ENCODE measurements at places on chromosomes 3 and 15.

- DNase-seq, result no peak
Observed at GRCh38 chr3:186963636-186964035, 33.3 kb downstream of the ST6GAL1 start.

GRCh38 chr15:92595506-92596381 lies 59.8 kb downstream of the FAM174B start:
- DNase-seq, result no peak

GRCh38 chr3:114361391-114361790 lies 67.6 kb downstream of the TIGIT start:
- no peak for DNase-seq

- DNase-seq, result no peak
Observed at GRCh38 chr3:15342246-15342645, 9.9 kb upstream of the SH3BP5 start.

DNA sequence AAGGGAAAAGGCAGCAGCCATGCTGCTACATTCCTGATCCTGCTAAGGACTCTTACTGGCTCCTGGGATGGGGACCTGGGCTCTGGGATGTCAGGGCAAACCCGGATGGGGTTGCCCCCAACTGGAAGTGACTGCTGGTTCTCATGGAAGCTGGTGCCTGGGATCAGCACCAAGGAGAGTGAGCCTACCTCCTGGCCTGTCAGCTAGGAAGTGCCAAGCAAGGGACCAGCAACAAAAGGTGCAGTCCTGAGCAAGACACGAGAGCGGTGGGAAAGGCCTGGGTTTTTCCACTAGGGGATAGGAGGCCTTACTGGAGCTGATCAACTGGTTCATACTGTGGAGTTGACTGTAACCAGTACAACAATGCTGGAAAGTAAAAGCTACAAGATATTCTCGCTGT lies 47.9 kb upstream of the SYNM start:
- DNase-seq, result no peak

DNA sequence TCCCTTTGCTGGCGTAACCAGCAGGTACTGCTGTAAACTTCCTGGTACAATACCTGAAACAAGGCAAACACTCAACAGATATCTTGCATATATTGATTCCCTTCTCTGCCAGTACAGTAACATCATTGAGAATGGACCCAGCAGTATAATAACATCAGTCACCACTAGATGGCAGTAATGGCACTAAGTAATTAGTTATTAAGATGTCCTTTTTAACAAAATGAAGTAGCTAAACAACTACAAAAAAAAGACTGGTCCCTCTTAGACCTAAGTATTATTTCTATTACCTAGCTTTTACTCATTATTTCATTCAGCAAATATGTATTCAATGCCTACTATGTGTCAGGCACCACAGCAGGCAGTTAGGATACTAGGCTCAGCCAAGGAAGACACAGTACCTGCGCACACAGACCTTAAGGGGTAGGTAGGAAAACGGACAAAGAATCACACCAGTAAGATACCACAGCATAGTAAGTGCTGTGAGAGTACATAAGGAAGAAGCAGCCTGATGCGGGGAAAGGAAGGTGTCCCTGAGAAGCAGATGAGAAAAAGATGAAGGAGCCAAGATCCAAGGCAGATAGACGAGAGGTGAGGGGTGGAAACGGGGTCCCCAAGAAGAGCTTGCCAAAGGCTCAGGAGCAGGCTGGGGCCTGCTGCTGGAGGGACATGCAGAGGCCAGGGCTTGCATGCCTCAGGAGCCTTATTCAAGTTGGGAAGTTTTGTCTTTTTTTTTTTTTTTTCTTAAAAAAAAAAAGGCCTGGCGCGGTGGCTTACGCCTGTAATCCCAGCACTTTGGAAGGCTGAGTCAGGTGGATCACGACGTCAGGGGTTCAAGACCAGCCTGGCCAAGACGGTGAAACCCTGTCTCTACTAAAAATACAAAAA lies 102.7 kb upstream of the CHD2 start:
- DNase-seq, result peak; percentile 74

- no peak for DNase-seq
Observed at GRCh38 chr15:39194106-39194830, 386.6 kb upstream of the THBS1 start.

DNA sequence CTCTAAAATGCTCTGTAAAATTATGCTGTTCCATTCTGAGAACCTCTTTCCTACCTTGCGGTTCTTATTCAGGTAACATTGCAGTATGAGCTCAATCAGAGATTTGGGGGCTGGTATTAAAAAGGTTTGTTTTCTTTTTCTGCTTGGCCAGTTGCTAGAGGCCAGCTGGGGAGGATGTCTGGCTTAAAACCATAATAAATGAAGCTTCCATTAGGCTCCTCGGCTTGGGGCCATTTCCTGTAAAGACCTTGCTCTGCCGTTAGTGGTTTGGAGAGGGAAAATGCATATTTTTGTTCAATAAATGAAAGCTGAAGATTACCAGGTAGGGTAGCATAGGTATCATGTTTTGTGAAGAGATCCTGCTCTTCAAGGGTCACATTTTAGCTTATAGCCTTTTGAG lies 55.2 kb downstream of the MCTP2 start:
- DNase-seq, result no peak

- no peak for DNase-seq
Observed at GRCh38 chr3:13839726-13840340, 40.0 kb downstream of the WNT7A start.

DNA sequence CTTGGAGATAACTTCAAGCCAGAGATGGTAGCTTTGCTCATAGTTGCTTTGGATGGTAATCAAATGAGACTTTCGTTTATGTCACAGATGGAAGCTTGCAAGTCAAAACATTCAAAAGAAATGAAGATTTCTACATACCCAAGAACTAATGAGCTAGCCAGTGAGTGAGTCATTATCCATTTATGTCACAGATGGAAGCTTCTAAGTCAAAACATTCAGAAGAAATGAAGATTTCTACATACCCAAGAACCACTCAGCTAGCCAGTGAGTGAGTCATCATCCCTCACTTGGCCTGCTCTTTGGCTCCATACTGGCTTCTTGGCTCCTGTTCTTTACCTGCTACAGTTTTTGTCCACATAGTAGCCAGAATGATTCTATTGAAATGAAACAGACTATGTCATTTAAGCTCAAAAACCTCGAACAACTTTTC lies 559.8 kb upstream of the CBLB start:
- peak; percentile 20 for DNase-seq

DNA sequence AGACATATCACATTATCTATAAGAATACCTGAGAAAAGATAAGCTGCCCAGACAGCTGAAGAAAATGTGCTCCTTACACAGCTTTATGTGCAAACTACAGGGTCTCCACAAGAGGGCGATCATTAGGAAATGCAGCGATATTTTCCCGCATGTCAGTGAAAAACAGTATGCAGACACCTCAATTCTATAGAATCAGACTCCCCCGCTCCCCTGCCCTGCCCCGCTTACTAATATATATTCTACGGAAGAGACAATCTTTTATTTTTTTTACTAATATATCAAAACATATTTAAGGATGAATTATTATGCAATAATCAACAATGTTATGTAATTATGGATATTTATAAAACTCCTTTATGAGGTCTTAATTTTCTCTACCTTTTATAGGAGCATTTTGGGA lies 681.3 kb downstream of the ROBO1 start:
- peak; percentile 12 for DNase-seq

DNA sequence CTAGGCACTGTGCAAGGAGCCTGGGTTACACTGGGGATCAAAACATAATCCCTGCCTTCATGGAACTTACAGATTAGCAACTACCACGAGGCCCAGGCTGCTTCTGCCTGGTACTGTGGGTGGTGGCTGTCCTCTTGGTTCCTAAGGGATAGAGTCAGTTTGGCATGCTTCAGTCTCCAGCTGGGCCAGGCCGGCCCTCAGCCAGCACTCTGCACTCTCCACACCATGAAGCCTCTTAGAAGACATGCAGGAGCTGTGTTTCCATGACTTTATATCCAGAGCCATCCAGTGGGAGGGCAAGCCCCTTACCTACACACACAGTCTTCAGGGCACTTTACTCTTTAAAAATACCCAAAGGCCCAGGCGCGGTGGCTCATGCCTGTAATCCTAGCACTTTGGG lies 54.4 kb downstream of the ATP1B3 start:
- no peak for DNase-seq

DNA sequence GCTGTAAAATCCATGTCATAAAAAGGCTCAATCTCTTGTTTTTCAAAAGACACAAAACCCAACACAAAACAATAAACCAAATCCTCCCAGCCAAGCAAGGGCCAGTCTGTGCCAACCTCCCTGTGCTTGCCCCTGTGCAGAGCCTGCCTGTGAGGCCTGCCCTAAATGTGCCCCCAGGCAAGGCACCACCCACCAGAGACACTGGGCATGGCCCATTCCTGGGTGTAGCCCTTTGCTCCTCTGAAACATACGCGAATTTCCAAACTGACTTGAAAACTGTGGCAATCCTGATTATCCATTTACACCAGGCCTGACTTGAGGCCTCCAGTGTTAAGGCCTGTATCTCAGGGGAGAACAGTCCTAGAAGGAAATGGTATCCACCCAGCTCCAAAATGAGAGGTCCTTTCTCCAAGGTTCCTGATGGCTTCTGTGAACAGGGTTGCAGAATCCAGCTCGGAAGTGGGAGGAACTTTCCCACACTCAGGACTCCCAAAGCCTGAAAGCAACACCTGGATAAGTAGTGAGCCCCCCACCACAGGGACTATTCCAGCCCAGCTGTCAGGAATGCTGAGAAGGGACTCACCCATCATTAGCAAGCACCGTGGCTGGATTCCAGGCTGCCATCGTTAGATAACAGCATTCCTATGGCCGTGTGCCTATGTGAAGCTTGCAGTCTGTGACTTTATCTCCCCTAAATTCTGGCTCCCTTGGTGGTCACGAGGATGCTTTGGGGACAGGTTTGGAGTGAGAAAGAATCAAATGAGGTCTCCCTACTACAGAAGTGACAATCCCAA lies 61.8 kb downstream of the CACNA2D2 start:
- no peak for DNase-seq

- DNase-seq, result no peak
Observed at GRCh38 chr3:113039546-113039945, 48.8 kb downstream of the GTPBP8 start.

DNA sequence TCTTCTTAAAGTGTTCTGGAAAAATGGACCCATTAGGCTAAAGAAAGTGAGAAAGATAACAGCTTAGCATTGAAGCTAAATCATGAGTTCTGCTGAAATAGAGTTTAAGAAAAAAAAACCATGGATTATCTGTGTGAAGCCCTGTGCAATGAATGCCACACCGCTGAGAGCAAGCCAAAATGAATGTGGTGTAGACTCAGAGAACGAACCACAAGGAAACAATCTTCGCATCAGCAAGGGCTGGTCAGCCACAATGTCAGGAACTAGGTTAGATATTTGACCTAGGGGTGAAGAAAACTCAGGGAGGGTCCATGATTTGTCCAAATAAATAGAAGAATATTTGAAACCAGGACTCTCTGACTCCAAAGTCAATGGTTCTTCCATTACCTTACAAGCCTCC lies 91.4 kb upstream of the MEX3B start:
- DNase-seq, result no peak

DNA sequence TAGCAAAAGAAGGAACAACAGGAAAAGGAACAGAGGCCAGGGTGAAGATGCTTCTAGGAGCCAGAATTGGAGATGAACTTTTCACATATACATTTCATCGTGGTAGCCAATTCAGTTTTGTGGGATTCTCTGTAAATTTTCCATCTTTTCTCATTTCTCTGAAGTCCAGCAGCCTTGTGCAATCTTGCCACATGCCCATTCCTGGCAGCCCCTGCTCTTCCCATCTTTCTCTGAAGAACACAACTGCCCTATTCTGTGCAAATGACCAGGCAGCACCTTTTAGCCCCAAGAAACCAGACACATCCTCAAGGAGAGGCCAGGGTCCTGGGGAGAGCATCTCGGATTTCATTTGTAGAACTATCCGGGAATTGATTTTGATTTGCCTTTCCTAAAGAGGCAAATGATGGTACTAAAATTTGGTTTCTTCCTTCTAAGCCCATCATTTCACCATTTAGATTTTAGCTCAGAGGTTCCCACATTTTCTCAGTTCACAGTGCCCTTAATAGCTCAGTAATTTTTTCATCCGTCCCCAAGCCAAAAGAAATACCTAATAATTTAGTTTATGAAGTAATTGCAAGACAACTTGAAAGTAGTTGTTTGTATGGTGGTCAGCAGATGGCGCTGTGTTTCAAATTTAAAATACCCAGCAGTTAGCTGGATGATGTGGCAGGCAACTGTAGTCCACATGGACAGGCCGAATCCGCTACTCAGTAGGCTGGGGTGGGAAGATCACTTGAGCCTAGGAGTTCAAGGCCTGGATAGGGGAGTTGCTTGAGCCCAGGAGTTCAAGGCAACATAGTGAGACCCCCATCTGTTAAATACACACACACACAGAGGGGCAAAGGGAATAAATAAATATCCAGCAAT lies 61.3 kb upstream of the ACKR4 start:
- DNase-seq, result peak; percentile 18

DNA sequence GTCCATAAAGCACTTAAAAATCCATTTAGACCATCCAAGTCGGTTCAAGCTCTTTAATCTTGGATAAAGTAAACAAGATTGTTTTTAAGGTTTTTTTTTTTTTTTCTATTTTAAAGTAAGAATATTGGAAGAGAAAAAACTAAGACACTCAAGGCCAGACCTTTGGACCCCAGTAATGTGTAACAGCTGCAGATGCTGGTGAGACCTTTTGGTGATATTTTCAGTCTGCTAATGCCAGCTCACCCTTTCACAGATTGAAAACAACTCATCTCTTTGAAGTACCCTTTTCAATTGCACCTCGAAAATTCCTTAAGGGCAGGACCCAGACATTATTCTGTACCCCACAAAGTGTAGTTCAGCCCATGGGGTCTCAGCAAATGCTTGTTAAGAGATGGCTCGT lies 260.7 kb upstream of the CTNNB1 start:
- DNase-seq, result no peak

DNA sequence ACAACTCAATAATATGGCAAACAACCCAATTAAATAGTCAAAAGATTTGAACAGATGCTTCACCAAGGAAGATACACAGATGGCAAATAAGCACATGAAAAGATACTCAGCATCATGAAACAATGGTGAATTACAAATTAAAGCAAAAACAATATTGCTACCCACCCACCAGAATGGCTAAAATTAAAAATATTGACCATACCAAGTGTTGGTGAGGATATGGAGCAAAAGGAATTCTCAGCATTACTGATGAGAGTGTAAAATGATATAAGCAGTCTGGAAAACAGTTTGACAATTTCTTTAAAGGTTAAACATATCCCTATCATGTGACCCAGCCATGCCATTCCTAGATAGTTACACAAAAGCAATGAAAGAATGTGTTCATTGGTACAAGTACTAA lies 5.7 kb upstream of the PXYLP1 start:
- no peak for DNase-seq
